ENCODE measurements at places on chromosomes 2 and 18.

- DNase-seq = no peak
Observed at GRCh38 chr2:126843081-126843480, 55.6 kb upstream of the TEX51 start.

DNA sequence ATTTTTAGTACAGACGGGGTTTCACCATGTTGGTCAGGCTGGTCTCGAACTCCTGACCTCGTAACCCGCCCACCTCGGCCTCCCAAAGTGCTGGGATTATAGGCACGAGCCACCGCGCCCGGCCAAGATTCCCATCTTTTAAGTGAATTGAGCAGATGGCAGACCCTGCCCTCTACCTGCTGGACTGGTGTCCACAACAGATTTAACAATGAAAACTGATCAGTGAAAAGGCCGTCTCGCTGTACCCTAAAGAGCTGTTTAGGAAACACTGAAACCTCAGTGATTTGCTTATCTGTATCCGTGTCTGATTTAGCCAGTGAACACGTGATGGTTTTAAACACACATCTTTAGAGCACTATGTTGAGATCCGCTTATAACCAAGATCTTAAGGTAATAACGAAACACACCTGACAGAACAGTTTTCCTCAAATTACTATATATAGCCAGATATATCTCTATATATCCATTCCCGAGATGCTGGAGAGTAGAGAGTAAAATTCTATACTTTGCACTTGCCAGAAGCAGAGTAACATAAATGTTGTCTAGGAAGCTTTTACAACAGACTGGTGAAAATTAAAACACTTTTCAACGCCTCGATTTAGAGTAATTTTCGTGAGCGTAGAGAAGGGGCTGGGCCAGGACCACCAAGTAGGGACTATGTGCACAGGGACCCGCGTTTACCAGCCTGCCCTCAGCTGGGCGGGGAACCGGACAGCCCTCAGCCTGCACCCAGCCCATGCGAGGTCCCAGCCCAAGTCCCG, 594 bp downstream of the FAM161A start:
- DNase-seq = no peak

- no peak for DNase-seq
Observed at GRCh38 chr2:127406454-127406853, 11.8 kb upstream of the PROC start.

DNA sequence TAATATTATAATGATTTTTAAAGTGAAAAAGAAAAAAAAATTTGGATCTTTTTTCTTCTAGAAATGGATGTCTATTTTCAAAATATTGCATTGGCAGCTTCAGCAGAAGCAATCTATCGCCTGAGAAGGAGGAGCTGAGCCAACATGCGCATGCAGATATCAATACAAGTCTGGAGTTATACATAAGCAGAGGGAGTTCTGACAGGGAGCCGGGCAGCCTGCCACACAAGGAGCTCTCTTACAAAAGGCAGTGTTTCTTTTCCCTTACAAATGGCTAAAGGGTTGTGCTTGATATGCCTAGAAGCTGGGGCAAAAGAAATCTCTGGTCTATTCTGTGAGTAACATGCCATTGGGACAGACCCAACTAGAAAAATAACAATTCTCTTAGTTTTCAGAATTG, 291.9 kb upstream of the TRIB2 start:
- peak; percentile 39 for DNase-seq

- DNase-seq = no peak
Observed at GRCh38 chr2:218327451-218328210, 29.0 kb upstream of the CATIP start.

- no peak for DNase-seq
Observed at GRCh38 chr2:105896765-105897163, 152.1 kb downstream of the NCK2 start.

- DNase-seq = peak; percentile 57
Observed at GRCh38 chr2:237968048-237968862, 1.4 kb downstream of the UBE2F start.

DNA sequence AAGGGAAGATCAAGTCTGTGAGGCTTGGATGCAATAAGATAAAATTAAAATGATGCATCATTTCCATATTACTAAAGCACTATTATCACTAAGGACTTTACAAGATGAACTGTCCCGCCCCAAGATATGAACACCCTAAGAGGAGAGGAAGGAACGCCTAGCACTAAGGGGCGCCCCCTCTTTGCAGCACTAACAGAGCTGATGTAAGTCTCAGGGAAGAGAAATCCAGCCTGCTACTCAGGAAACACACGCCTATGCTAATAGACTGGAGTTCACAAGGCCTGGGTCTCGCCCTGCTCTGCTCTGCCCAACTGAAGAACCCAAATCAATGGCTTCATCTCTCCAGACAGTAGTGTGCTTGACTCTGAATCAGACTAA, 6.1 kb downstream of the INO80C start:
- peak; percentile 49 for DNase-seq

GRCh38 chr2:205494537-205495235, 187.6 kb upstream of the NRP2 start:
- DNase-seq = no peak

DNA sequence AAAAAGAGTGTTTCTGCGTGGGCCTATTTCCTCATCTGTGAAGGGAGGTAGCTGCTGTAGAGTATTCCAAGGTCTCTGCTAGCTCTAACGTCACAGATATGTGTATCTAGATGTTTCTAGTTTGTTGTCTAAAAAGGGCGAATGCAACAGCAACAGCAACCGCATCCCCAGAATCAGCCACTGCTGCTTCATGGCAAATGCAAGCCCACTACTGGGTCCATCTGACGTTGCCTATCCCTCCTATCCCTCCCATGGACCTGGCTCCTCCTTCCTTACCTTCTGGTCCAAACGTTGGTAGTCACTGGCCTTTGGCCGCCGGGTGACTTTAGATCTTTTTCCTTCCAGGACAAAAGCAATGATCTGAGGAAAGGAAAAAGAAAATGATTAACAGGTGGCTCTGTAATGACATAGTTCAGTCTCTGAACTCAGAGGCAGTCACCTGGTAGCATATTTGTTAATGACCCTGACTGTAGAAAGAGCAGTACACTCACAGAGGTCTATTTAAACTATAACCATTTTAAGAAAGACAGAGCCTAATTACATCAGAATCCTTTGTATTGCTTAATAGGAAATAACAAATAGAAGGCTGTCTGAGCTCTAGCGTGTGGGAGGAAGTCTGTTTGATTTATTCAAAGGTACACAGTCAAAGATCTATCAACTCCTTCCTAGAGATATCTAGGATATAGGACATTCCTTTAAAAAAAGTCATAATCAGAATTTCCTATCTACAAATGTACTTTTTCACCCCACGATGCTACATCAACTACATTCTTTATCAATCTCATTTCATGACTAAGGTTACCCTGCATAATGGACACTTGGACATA, 2.9 kb downstream of the TGOLN2 start:
- DNase-seq = no peak

DNA sequence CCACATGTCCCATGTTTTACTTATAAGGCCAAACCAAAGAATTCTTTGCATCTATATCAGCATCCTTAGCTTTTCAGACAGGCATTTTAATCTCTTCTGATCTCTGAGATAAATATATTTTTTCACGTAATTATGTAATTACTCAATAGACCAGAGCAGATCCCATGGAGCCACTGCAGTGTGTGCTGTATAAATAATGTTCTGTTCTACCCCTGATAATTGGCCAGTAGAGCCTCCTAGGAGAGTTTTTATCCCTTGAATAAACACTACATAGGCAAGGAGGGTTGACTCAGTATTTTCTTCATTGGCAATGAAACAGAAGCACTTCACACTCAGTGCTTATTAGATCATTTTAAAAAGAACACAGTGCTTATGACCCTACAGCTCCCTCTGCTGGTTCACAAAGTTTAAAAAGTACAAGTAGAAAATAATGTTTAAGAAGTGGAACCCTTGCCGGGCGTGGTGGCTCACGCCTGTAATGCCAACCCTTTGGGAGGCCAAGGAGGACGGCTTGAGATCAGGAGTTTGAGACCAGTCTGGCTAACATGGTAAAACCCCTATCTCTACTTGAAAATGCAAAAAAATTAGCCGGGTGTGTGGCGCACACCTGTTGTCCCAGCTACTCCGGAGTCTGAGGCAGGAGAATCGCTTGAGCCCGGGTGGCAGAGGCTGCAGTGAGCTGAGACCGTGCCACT, 91.9 kb downstream of the PPP1R1C start:
- DNase-seq = peak; percentile 93

DNA sequence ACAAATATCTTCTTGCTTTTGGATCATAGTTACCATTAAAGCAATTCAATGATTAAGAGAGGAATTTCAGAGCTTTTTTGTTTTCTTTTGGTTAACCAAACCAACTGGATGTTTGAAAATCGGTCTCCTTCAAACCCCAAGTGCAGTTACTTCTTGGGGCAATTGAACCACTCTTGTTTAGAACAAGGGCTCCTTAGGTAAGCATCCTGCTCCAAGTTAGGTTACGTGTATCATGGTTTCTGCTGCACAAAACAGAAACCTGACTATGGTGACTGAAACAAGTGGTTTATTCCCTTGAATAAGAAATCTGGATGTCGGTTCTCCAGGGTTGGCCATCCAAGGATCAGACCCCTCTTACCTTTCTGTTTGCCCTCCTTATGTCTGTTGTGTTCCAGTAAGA, 16.1 kb upstream of the LGALSL start:
- DNase-seq = no peak

GRCh38 chr18:69659142-69659651, 258.5 kb downstream of the DOK6 start:
- DNase-seq = no peak

DNA sequence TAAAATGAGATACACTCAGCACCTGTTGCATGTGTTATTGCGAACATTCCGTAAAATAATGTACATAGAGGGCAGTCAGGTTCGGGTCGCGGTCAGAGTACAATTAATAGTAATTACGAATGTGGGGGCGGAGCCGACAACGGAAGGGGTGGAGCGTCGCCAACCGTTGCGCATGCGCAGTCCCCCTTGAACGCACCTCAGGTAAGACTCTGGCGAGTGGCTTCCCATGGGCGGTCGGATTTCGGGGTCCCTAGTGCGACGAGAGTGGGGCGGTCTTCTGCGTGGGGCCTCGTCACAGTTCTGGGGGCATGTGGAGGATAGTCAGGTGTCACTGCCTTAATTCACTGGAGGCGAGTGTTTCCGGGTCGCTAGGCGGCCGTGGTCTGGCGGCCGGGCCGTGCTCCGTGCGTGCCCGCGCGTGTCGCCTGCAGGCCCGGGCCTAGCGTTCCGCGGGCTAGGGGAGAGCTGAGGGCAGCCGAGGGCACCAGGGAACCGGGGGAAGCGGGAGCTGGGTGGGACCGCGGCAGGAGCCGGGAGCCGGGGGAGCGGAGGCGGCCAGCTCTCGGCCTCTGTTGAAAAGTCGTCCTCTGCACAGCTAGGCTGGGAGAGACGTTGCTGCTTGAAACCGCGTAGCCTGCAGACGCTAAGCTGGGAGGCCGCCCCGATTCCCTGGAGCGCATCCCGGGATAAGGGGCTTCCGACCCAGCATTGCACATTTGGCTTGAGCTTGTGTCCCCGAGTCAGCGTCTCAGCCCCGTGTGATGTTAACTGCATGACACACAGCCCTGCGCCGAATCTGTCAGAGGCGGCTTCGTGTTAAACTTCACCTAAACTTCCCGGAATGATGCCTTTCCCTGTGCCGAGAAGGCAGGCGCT, at the start of gene CEBPZOS:
CEBPZOS (plus strand) TSS at position 177 of the 876 bp plus-strand sequence. CDS start 3,209 bp downstream, outside the sequence.
- peak; percentile 74 for DNase-seq

- DNase-seq = no peak
Observed at GRCh38 chr2:30165617-30166016, 18.8 kb downstream of the YPEL5 start.

DNA sequence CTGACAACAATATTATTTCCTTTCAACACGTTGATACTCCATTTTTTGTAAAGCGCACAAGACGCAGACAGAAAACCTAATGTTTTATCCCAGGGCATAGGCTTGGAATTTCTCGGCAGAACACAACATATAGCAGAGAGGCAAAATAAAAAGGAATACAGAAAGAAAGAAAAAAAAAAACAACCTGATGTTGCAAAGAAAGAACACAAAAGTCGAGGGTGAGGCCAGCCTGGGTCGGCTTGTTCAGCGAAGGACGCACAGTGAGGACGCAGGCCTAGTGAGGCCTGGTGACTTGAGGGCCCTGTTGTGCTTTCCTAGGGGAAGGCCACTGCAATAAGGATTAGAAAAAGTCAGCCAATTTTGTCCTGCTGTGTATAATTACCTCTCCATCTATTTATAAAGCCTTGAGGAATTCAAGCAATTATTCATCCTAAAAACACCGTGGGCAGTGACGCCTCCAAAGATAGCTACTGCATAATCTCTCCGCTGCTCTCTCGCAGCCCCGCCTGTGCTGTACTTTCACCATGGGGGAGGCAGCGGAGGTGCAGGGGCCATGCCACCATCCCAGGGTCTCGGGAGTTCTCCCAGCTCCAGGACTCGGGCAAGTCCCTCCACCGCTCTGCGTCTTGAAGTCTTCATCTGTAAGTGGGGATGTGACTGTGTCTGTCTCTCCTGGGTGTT, 61.9 kb upstream of the SH3RF3 start:
- no peak for DNase-seq

DNA sequence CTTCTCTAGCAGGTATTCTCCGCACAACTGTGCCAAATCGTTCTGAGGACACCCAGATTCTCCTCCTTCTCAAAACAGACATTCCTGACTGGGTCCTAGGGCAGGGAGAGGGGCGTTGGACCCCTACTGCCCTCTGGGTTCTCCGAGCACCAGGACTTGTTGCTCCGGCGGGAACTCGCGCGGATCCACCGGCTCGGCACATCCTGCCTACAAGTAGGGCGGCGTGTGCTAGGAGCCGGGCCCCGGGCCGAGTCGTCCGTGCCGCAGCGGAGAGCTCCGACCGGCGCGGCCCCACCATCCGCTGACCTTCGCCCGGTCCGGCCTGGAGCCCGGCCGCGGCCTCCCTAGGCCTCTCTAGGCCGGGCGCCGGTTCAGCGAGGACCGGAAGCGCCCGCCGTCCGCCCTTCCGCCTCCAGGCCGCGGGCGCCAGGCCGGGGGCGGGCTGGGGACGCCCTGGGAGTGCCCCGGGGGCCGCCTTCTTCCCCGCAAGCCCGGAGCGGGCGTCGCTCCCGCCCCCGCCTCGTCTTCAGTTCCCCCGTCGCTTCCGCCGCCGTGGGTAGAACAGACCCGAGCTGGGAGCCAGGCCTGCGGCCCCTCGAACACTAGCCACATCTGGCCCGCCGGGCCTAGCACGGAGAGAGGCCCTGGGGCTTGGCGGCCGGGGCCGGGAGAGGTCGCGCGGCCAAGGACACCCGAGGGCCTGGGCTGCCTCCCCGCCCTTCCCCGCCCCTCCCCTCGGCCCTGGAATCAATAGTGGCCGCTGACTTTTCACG, 7.6 kb upstream of the ONECUT2 start:
- DNase-seq = no peak

Data from astrocyte of the spinal cord (primary cell).